Liver (tissue), 10 donors: ENCODE measurements at places on chromosomes 3 and 15.

GRCh38 chr3:150069633-150070032 is 98.9 kb upstream of the PFN2 start:
- DNase-seq, result no peak

DNA sequence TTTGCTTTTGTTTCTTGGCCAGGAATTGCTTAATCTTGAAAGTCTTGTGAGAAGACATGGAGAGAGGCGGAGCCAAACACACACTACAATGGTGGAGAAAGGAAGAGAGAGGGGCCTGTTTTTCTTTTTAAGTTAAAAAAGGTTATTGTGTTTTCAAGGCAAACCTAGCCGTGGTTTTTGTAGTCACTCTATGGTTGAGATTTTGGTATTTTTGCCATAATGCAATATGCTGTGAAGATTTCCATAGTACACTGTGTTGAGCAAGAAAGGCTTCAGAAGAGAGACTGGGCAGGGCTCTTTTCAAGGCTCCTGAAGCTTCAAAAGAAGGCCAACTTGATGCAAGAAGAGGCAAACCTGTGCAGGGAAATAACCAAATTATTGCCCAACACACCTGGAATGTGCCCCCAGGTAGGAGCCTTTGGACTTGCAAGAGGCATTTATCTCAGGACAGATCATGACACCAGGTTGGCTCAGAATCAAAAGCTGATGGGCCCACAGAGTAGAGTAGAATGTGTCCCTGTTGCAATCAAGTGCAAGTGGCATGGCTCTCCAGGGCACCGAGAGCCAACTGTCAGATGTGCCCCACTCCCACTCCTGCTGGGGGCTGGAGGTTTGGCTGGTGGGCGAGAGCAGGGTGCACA is 22.1 kb downstream of the AMOTL2 start:
- DNase-seq, result no peak

DNA sequence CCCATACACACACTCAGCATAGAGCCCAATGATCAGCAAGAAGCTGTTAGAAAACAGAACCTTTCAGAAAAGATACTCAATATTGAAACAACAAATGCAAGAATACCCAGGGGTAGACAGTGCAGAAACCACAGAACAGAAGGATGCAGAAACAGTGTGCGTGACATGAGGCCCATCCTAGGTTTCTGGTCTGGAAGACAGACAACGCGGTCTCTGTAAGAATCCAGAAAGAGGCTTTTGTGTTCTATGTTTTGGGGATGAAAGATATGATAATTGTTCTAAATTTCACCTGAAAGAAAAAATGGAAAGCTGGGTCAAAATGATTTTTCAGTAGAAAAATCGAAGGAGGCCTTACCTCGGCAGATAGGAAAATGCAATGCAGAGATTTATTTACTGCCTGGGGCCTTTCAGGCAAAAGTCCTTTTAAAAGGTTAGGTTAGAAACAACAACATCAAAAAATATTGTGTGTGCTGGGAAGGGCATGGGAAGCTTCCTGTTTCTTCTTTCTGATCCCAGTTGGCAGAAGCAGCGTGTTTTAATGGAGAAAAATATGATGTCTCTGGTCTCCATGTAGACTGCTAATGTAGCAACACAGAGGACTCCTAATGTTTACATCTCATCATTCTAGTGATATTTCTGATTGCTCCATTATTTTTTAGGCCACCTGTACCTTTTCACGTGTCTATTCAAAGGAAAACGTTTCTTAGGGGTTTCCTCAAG is 17.0 kb downstream of the SYNM start:
- no peak for DNase-seq

DNA sequence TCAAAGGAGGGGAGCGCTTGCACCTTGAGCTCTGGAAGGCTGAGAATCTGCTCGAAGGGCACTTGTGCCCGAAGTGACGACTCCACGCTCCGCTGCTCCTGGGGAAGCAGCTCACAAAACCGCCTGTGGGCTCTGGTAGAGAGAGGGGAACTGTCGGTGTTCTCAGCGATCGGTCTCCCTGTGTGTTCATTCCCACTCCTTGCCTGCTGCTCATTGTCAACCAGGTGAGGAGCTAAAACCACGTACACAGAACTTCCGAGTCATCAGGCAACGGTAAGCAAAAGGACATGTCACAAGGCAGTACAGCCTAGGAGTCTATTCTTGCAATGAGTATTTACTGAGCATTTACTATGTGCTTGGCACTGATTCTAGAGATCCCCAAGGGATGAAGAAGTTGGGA is 1.5 kb downstream of the CIB1 start:
- no peak for DNase-seq

DNA sequence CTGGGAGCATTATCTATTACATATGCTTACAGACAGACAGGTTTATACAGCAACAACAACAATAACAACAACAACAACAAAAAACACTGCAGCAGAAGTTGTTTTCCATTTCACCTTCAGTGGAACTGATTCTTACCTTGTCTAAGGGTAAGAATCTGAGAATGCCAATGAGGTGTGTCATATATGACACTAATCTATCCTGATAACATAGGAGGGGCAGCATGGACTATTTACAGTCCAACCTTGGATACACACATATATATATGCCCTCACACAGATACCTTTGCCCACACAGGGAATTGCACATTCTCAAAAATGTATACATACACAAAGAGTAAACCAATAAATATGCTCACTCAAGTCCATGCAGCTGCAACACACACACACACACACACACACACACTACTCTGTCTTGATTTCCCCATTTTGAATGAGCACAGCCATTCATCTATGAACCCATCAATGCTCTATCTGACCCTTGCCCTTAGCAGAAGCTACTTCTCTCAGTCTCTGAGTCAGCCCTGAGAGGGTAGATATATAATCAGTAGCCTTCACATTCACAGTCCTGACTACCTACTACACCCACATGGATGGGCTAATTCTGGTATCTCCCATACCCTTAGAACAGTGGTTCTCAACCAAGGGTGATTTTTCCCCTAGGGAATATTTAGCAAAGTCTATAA is 9.7 kb upstream of the TRANK1 start:
- DNase-seq, result no peak

DNA sequence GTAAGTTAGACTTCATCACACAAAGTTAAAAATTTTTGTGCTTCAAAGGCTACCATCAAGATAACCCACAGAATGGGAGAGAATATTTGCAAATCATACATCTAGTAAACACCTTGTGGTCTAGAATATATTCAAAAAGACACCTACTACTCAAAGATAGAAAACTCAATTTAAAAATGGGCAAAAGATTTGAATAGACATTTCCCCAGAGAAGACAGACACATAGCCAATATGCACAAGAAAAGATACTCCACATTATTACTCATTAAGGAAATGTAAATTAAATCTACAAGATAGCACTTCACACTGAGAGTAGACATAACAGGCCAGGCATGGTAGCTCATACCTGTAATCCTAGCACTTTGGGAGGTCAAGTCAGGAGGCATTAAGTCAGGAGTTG is 87.8 kb upstream of the MANF start:
- DNase-seq, result no peak
